ENCODE measurements at places on chromosomes 11 and 22.

GRCh38 chr11:123047266-123047946, 14.5 kb downstream of the HSPA8 start:
- no peak for DNase-seq

DNA sequence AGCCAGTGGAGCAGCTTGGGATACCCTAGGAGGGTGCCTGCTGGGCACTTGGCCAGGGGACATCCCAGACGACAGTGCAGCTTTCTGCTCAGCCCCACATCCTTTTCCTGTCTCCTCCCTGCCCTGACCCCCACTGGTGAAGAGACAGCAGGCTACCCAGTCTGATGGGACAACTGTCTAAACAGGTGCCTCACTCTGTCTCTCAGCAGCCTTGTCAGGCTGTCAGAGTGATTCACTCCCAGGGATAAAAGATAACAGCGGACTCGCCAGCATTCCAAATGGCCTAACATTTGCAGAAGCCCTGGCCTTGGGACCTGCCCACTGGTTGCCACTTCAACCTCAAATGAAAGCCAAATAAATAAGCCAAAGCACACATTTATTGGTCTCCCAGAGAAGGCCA, 318.6 kb upstream of the PLET1 start:
- no peak for DNase-seq

DNA sequence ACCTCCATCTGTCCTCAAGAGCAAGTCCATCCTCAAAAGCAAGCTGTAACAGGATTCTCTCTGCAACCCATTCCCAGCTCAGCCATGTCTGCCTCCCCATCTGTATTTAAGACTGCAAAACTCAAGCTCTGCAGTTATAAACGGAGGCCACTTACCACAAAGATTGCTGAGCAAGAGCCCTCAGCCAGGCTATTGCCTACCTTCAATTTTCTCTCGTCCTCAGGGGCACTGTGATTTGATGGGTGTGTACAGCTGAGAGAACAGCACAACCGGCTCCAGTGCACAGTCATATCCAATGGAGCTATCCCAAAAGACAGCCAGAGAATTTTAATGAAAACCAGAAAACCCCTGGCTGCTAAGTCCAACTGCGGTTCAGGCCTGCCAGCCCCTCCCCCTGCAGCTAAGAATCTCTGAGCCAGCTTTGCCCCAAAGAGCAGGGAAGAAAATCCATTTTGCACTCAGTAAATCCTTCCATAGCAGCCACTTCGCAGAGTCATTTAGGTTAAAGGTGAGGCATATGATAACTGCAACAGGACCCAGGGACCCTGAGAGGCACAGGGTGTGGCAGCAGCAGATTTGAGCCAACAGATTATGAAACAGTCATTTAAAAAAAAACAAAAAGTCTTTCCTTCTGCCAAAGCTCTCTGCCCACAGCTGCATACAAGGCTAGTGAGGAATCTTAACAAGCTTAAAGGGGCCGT, 37.6 kb downstream of the RAB30 start:
- no peak for DNase-seq

DNA sequence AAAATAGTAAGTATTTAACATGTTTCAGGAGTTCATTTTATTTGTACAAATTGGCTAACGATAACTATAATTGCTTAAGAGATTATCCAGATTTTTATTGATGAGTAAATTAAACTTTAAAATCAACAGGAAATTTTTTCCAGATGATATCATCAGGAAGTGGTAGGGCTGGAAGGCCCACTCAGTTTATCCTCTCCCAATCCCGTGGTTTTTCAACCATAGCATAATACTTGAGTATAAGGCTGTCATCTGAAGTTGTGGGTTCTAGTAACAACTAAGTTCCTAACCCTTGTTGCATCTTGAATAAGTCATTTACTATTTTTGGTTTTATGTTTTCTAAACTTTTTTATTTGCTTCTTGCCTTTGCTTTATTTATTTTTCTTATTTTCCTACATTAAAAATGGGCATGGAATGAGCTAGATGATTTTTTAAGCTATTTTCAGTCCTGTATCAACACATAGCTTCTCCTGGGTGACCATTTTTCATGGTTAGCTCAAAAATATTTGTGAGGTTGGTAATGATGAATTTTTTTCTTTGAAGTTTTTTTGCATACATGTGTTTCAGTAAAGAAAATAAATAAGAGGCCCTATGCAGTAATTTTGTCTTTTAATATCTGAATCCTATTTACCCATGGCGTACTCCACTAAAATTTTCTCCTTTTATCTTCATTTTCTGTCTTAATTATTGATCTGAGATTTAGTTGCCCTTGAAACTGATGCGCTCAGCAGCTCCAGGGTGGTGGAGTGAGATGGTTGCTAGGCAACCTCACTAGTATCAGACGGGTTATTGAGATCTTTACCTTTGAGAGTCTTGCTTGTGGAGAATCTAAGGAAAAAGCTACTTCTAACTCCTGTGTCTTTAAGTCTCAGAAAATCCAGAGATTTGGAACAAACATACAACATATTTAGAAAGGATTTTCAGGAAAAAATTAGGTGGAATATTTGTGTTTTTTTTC, 452.0 kb upstream of the CCDC179 start:
- DNase-seq, result no peak
